ENCODE measurements at places on chromosomes 6 and 20.

GRCh38 chr20:12358655-12359009 lies 440.9 kb downstream of the BTBD3 start:
- no peak for DNase-seq

DNA sequence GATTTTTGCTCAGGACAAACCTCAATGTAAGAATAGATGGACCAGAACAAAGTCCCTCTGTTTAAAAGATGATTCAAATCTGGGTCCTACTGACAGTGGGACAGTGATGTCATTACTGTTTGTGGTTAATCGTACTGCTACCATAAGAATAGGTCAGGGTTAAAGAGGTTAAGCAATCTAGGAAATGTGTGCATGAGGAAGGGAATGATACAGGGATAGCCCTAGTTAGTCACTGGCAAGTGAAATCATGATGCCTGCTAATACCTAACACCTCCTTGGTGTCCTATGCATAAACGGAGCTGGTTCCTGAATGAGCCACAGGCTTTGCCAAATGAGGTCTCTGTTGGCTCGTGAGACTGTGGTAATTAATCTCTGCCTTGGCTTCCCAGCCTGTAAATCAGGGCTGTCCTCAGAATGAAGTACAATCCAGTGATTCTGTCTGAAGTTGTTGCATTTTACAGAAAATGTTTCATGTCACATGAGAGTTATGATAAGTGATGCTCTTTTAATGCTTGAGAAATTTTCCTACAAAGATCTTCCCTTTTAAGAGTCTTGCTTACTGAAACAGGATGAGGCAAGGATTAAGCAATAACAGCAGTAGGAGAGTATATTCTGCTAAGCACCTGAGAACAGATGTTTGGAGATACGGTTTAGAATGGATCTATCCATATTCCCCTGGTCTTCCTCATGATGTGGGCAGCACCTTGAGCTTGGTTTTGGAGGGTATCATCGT lies 3.8 kb downstream of the MEP1A start:
- DNase-seq = no peak

DNA sequence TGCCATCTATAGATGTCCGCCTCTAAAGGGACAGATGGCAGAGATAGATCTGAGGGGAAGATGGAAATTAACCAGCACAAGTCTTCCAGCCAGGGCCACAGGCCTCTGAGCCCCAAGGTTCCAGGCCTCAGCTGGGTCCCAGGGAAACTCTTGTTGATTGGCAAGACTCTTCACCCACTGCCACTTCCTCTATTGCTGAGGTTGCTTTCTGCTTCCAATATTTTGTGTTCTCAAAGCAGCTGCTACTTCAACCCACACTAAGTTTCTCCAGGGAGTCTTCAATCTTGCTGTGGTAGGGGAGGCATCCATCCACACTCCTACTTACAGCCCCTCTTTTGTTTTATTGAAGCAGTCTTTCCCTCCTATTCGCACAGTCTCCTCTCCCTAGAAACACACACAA lies 36.4 kb upstream of the SASH1 start:
- no peak for DNase-seq

GRCh38 chr6:7672066-7673062 lies 53.5 kb upstream of the BMP6 start:
- no peak for DNase-seq

DNA sequence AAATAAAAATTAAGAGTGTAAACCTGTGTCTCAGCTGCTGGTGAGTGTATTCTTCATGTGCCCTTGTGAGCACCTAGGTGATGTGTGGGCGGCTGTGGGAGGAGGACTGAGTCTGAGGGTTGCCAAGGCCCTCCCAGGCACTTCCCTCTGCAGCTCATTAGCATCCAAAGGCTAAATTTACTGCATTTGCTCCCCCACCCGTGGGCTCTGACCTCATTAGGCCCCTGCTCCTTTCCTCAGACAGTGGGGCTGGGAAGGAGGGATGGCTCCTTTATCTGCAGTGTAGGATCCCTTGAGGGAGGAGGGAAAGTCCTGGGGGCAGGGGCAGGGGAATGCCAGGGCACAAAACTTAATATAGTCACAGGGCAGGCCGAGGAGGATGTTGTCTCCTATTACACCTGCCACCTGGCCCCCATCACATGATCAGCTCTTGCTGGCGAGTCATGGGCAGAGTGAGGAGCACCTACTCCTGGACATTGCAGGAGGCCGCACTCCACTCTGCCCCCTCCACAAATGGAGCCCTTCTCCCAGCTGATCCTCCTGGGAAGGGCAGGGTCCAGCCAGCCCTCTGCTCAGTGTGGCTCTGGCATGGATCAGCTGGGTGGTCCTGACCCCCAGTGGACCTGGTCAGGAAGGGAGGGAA lies 133.2 kb downstream of the MRPL14 start:
- no peak for DNase-seq

- no peak for DNase-seq
Measured at GRCh38 chr6:42392833-42393232, 58.9 kb downstream of the TRERF1 start.

- no peak for DNase-seq
Measured at GRCh38 chr6:7200598-7201443, 93.1 kb downstream of the RREB1 start.

DNA sequence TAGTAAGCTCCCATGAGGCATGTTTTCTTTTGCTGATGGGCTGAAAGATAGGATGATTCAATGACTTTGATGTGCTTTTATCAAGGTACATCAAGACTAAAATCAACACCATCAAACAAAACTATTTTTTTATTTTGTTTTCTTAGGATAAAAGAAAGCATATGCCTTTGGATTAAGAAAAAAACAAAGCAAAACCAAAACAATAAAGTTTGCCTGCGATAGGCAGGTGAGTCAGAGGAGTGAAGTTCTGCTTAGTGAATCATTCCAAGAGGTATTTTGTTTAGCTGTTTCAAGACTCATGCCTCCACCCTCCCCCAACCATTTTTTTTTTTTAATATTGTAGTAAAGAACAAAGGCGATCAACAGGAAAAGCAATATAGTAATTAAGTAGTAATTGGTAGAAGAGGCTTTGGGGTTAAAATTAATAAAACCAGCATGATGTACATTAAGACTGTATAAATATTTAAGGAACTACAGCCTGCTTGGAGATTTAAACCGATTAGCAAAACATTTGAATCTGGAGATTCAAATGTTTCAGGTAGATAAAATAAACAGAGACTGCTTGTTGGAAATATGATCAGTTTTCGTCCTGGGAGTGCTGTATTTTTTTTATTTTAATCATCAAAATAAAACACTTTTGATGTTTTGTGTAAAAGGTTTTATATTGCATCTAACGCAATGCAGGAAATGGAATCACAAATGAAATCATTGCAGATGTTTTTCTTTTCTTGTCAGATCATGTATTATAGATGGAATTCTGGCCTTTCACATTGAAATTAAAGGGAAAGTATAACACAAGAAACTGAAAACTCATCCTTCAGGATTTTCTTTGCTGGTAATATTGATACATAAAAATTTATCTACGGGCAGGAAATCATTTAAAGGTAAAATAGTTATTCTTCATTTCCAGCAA lies 482.3 kb upstream of the MANEA start:
- no peak for DNase-seq

GRCh38 chr20:48722737-48723191 lies 105.0 kb downstream of the PREX1 start:
- DNase-seq = no peak

- DNase-seq = no peak
Measured at GRCh38 chr6:14795451-14795850, 450.4 kb upstream of the JARID2 start.

GRCh38 chr6:11675601-11676000 lies 103.0 kb downstream of the ADTRP start:
- no peak for DNase-seq
